ENCODE measurements at places on chromosomes 13 and 19. TPM values are rescaled to one million over a fixed set of nuclear protein-coding genes. Genes with fewer than 3 reads are reported as not detected.

Gene NEK5
- total RNA-seq = 7.5 TPM

Gene PRODH2
- total RNA-seq = 0.10 TPM

Gene GJB6
- total RNA-seq = 70.6 TPM

Gene HCST
- 1.9 TPM for total RNA-seq

Gene LSM14A
- 85.6 TPM for total RNA-seq

Gene ICAM4
- 1.1 TPM for total RNA-seq

Gene AKAP8
- 10.1 TPM for total RNA-seq

Gene C19orf85
- not detected for total RNA-seq

Gene C5AR1
- total RNA-seq = 4.8 TPM
